ENCODE measurements at places on chromosomes 12 and 14. TPM values are rescaled to one million over a fixed set of nuclear protein-coding genes. Genes with fewer than 3 reads are reported as not detected.

- DNase-seq, result no peak
Observed at GRCh38 chr14:68894802-68895703, 84.0 kb downstream of the ACTN1 start.

- DNase-seq, result peak; percentile 73
Observed at GRCh38 chr12:124402248-124403066, 107.6 kb downstream of the RFLNA start.

DNA sequence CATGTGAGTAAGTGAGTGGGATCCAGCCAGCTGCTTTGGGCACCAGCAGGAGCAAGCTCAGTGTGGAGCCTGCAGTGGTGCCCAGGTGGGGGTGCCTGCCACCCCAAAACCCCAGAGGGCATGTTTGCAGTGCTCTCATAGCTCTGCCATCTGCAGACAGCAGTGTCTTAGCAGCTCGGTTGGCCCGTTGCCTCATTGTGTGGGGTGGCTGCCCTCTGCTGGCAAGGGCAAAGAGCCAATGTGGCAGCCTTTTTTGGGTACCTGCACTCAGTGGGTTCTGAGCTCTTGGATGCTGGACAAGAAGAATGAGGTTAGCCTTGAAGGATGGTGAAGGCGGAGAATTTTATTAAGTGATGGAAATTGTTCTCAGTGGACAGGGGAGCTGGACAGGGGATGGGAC lies 52.3 kb downstream of the NEUROD4 start:
- peak; percentile 18 for DNase-seq

GRCh38 chr12:42757624-42758119 lies 168.1 kb upstream of the PRICKLE1 start:
- no peak for DNase-seq

DNA sequence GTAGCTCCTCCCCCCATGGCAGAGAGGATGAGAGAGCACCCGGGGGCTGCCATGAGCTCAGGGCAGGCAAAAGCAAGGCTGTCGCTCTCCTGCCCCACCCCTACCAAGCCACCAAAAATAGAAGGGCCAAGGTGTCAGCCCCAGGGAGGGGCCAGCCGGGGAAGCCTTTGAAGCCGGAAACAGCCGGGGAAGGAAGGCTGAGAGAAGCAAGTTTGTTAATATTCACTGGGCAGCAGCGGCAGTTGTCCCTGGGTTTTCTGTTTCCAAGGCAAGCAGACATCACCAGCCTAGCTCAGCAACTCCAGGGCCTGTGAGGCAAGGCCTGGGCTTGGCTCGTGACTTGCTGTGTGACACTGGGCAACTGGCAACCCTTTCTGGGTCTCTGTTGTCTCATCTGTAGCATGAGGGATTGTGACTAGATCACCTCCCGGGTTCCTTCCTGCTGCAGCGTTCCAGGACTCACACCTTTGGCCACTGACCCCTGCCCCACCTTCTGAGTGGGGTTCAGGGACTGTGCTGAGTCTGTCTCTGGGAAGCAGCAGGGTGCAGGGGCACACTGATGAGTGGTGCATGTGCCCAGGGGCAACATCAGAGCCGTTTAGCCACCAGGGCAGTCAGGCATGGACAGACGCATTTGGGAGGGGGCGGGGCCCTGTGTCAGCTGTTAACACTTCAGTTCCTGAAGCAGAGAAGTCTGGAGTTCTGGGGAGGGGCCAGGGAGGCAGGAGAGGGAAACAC lies 24.3 kb downstream of the SYNDIG1L start:
- peak; percentile 86 for DNase-seq

Gene PRKD1
- total RNA-seq, result 3.2 TPM

DNA sequence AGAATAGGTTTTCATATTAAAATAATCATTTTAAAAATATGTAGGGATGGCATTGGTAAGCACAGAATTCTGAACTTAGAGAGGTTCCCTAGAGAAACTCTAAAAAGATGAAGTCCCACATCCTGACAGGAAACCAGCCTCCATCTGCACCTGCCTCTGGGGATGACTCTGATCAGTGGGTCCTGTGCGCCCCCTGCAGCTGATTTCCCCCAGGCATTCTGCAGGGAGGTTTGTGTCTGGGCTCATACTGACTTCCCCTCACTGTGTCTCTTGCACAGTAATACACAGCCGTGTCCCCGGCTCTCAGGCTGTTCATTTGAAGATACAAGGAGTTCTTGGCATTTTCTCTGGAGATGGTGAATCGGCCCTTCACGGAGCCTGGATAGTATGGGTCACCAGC lies 602.9 kb downstream of the TMEM121 start:
- no peak for DNase-seq

DNA sequence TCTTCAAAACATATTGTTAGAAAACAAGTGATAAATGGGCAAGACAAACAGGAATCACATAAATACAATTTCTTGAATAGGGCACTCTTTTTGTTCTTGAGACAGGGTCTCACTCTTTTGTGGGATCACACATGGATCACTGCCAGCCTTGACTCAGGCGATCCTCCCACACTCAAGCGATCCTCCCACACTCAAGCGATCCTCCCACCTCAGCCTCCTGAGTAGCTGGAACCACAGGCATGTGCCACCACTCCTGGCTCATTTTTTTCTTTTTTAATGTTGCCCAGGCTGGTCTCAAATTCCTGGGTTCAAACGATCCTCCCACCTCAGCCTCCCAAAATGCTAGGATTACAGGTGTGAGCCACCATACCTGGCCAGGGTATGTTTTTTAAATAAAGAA lies 57.4 kb downstream of the ATP2B1 start:
- DNase-seq, result no peak

Gene ZNF605
- 11.0 TPM for total RNA-seq

Gene TEAD4
- 67.7 TPM for total RNA-seq

DNA sequence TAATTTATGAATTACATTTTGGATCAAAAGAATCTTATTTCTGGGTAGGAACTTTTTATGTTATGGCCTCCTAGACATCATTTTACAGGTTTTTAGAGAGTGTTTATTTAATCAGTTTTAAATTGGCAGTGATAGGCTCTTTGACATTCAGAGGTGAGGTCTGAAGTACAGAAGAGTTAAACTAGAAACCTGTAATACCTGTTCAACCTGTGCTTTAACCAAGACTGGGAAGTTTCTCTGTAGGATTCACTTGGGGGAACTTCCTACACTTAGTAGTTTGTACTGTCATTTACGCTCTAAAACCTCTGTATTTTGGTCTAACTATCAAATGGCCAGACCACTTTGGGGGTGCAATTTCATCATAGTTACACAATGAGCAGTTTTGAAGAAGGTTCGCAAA lies 35.9 kb downstream of the PLEKHA5 start:
- DNase-seq, result no peak

DNA sequence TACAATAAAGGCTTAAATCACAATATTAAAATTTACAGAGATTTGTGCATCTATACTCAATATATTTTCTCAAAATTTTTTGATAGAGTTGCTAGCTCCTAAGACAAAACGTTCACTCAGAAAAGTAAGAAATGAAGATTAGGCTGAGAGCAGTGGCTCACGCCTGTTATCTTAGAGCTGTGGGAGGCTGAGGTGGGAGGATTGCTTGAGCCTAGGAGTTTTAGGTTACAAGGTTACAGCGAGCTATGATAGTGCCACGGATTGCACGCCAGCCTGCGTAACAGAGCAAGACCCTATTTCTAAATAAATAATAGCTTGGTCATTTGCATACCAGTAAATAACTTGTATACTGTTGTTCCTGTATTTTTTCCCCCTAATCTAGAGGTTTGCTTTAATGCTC lies 35.0 kb upstream of the CFL2 start:
- DNase-seq, result no peak

GRCh38 chr12:29622251-29622650 lies 124.8 kb upstream of the OVCH1 start:
- no peak for DNase-seq

Gene TRMT61A
- total RNA-seq, result 13.4 TPM

Gene PTMS
- 237 TPM for total RNA-seq

- DNase-seq, result no peak
Observed at GRCh38 chr14:22845103-22845394, 8.7 kb downstream of the MMP14 start.

Gene FBXW8
- total RNA-seq, result 10.4 TPM

DNA sequence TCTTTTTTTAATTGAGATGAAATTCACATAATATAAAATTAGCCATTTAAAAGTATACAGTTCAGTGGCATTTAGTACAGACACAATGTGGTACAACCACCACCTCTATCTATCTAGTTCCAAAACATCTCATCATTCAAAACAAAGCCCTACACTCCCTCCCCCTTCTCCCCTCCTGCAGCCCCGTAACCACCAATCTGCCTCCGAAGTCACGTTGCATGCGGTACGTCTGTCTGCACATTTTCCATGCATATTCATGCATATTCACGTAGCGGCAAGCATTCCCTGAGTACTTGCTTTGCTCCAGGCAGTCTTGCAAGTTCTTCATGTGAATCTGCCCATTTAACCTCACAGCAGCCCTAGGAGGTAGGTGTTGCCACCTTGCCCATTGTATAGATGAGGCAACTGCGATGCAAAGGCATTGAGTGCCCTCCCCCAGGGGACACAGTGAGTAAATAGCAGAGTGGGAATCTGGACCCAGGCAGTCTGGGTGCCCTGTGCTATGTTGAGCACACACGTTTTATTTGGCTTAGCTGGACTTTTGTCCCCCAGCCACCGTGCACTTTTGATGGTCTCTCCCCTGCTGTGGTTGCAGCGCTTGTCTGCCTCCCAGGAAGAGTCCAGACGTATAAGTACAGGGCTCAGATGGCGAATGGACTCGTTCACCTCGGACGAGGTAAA lies 43.4 kb downstream of the RIN3 start:
- no peak for DNase-seq

Gene ST8SIA1
- 1.7 TPM for total RNA-seq

Gene KRT75
- total RNA-seq, result not detected

Gene TAS2R42
- not detected for total RNA-seq

DNA sequence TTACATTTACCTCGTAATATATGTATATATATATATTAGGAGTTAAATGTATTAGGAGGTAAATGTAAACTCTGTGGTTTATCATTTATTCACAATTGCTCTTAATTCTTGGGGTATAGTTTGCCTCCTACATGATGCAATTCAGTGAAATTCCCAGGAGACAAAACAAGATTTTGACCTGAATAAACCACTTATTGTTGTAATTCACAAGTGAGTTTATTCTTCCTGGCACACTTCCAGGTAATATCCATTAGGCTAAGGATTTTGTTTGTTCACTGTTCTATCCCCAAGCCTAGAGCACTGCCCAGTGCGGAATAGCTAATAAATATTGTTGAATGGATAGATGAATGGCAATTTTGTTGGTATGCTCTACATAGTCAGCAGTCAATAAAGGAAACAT lies 3.0 kb downstream of the SMIM10L1 start:
- DNase-seq, result no peak

Gene PLEKHG7
- total RNA-seq, result not detected

GRCh38 chr12:49563951-49564685 lies 3.8 kb downstream of the MCRS1 start:
- DNase-seq, result no peak
